ENCODE measurements at places on chromosomes 16 and 17.

DNA sequence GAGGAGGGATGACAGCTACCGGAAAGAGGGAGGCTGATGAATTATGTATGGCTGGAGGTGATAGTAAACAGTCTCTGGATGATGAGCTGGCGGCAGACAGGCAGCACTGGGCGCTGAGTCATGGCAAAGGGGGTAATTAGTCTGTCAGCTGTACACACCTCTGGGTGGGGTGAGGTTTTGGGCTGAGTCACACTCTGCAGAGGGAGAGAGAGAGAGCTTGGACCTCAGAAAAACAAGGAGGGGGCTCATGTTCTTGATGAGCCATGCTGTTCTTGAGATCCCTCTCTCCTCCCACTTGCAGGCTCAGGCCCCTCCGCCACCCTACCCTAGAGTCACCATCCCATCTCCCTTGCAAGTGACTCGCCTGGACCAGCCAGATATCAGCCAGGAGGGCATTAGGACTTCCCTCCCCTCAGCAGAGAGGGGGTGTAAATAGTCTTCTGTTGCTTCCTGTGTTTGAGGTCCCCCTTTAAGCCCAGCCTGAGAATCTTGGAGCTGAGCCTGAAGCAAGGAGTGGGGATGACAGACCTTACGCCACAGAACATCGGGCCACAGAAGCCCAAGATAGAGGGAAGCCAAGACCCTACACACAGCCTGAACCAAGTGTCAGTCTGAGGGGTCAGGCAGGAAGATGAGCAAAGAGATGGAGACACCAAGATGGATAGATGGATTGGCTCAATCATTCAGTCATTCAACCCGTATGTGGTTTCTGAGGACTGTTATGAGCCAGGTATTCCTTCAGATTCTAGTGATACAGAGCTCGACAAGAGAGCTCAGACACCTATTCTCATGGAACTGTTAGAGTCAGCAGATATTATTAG is 383.2 kb upstream of the CCL2 start:
- DNase-seq, result peak; percentile 98

DNA sequence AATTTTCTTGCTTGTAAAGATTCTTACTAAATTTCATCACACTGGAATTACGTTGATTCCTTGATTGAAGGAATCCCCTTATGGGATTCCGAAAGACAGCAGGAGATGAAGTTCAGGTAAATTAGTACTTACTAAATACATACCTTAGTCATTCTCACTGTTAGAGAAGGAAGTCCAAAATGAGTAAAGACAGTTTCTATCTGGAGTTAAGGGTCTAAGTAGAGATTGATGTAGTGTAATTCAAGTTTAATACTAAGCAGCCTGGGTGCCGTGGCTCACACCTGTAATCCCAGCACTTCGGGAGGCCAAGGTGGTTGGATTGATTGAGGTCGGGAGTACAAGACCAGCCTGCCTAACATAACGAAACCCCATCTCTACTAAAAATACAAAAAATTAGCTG is 9.6 kb downstream of the DDX42 start:
- no peak for DNase-seq

DNA sequence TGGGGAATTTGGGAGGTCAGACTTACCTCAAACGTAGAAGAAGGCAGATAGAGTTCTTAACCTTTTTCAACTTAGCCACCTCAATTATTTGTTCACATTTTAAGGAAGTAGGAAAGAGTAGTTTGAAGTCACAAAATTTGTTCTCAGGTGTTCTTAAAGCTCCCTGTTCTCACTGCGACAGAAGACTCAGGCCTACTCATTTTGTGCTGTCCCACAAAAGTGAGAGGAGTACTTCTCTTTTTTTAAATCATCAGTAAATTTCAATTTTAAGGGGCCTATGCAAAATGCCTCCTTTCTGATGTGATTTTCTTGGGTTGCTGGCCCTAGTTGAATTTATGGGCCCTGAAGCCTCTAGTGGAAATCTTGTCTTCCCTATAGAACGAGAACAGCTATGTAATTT is 133.4 kb downstream of the MAP2K6 start:
- no peak for DNase-seq

DNA sequence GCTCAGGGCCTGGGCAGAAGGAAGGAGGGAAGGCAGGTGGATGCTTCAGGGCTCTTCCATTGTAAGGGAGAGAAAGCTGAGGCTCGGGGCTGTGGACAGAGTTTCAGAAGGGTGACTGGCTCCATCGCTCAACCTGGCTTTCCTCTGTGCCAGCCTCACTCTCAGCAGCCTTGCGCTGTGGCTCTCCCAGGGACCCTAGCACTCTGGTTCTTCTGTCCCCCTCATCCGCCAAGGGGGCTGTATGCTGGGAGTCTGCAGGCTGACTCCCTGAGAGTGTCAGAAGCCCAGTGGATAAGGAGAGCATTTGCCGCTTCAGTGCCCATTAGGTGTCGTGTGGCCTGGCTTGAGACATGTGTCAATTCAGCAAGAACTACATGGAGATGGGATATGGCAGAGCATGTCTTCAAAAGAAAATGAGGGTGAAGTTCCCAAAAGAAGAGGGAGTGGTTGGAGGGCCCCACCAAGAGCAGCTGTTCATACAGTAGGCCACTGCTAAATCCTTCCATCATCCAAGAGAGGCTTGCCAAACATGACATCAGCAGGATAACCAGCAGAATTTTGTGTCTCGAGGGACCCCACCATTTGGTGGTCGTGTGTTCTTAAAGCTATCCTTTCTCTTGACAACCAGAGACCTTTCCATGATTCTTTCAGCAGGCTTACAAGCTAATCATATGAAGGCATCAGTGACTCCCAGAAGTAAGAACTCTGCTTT is 148.2 kb downstream of the IRX5 start:
- DNase-seq, result no peak

- DNase-seq, result peak; percentile 97
Observed at GRCh38 chr17:57612202-57613071, 132.7 kb downstream of the CCDC182 start.

- no peak for DNase-seq
Observed at GRCh38 chr17:337866-338265, 14.7 kb downstream of the RPH3AL start.

DNA sequence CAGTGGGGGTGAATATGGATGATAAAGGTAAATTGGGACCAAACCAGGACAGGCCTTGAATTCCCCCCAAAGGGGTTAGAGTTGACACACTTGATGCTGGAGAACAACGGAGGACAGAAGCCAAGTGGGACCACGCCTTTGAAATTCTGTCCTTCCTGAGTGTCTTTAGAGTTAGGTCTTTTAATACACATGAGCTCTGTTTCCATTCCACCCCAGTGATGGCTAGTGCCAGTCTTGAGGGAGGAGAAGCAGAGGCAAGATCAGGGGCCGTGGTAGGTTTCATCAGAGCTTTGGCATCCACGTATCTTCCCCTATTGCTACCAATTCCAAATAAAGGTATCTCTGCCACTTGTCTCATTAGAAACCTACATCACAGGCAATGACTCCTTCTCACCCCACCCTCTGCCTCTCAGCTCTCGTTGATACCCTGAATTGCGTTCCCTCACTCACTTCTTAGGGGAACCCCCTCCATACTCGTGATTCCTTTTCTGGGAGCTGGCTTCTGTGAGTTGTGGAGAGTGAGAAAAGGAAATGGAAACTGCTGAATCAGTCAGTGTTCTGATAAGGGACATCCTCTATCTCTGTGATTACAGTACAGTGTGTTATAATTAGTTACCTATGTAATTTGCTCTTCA is 2.4 kb upstream of the CCL3L1 start:
- DNase-seq, result no peak

DNA sequence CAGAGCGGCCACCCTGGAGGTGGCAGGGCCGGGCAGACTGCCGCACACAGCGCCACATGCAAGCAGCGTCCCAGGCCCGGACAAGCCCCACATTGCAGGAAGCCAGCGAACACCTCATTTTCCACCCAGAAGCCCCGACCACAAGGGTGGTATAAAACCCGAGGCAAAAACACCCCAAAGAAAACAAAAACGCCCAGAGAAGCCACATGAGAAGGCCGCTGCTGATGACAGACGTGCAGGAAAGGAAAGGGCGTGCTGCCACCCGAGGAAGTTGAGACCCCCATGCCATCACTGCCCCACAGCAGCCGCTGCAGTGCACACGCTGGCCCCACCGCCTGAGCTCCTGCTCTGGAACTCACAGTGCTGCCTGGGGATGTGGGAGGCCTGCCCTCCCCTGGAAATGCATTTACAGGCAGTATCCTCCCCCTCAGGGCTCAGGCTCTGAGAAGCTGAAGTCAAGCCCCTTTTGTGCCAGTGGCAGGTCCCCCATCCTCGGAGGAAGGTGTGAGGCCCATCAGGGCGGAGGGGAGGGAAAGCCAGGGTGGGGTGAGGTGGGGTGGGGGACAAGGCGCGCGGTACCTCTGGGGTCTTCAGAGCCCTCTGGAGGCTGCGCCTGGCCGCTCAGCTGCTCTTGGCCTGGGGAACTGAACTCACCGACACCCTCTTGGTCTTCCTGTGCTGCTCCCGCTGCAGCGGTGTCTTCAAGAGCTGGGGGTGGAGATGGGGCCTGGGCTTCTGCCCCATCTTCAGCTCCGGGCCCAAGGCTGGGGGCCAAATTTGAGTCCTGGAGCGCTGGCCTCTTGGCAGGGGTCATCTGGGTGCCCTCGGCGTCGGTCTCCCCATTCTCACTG is 62.0 kb downstream of the IL21R start:
- no peak for DNase-seq

DNA sequence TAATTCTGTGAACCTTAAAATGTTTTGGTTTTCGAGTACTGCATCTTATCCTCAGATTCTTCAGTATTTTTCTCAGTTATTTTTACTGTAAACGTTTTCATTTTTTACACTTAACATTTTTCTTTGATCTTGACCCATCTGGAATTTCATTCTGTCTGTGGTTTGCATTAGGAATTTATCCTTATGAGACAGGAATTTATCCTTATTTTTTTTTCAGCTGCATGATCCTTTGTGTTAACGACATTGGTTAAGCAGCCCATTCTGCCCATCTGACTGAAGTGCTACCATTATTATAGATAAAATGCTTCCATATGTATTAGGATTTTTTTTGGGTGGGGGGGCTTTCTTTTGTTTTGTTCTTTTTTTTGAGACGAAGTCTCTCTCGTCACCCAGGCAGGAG is 41.0 kb downstream of the SNX29 start:
- no peak for DNase-seq

DNA sequence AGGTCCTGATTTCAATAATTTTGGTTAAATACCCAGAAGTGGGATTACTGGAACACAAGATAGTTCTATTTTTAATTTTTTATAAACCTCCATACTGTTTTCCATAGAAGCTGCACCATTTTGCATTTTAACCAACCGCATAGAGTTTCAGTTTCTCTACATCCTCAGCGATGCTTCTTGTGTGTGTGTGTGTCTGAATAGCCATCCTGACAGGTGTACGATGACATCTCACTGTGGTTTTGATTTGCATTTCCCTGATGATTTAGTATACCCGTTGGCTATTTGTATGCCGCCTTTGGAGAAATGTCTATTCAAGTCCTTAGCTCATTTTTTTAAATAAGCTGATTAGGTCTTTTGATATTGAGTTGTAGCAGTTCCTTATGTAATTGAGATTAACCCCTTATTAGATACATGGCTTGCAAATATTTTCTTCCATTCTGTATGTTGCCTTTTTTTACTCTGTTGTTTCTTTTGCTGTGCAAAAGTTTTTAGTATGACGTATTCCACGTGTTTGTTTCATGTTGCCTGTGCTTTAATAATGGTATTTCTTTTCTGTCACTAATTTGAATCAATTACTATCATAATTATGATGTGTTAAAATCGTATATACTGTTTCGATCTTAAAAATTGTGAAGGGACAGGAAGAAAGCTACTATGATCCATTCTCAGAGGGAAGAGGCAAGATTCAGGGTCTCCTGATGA is 227.2 kb upstream of the MON1B start:
- DNase-seq, result peak; percentile 49
